ENCODE measurements at places on chromosomes 16 and 17.

DNA sequence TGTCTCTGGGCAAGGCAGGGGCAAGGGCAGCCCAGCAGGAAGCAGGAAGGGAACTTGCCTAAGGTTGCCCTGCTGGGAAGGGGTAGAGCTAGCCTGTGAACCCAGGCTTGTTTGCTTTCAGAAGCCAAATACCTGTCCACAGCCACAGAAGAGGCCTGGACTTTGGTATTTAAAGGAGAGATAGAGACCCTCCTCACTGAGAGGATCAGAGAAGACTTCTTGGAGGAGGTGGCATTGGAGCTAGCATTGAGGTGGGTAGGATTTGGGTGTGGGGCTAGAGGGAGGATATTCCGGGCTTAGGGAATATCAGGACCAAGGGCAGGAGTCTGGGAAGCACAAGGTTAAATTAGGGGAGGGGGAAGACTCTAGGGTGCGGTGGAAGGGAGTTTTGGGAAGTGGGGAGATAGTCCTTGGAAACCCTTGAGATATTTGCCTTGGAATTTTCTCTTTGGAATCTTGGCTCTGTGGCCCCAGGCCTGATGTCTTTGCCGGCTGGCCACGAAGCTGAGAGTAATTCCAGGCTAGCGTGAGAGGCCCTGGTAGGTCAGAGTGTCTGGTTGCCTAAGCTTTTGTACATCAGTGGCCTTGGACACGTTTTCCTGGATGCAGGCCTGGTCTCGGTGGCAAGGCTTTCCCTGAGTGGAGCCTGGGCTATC, 13.1 kb upstream of the ETV4 start:
- DNase-seq: no peak

GRCh38 chr16:57127836-57128235, 35.5 kb downstream of the CPNE2 start:
- DNase-seq: no peak

GRCh38 chr17:82983510-82984248, 95.7 kb upstream of the METRNL start:
- no peak for DNase-seq

- DNase-seq: no peak
These were observed 311.4 kb downstream of the SOX9 start for GRCh38 chr17:72432143-72432621.

DNA sequence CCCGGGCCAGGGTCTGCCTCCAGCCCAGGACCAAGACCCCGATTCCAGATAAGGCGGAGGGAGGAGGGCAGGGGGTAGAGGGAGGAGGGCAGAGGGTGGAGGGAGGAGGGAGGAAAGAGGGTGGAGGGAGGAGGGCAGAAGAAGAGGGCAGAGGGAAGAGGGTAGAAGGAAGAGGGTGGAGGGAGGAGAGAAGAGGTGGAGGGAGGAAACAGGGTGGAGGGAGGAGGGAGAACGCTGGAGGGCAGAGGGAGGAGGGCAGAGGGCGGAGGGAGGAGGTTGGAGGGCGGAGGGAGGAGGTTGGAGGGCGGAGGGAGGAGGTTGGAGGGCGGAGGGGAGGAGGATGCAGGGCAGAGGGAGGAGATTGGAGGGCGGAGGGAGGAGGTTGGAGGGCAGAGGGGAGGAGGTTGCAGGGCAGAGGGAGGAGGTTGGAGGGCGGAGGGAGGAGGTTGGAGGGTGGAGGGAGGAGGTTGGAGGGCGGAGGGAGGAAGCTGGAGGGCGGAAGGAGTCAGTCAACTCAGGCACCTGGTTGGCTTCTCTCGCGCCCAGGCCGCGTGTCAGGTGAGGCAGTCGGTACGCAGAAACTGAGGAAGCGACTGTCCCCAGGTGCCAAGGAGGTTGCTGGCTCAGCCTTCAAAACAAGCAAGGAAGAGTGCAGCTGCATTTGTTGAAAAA, 65.2 kb downstream of the KLHDC4 start:
- no peak for DNase-seq

GRCh38 chr16:16083421-16084156, 134.2 kb downstream of the ABCC1 start:
- no peak for DNase-seq

DNA sequence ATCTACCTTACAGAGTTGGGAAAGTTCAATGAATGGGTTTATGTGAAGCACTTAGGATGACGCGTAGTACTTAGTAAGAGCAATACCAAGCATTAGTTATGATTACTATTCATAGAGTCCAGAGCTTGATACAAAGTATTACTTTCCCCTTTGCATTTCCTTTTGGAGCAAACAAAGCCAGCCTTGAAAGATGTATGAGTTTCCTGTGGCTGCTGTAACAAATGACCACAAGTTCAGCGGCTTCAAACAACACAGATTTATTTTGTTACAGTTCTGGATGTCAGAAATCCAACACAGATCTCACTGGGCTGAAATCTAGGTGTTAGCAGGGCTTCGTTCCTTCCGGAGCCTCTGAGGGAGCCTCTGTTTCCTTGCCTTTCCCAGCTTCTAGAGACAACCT, 8.6 kb upstream of the MLYCD start:
- DNase-seq: no peak

DNA sequence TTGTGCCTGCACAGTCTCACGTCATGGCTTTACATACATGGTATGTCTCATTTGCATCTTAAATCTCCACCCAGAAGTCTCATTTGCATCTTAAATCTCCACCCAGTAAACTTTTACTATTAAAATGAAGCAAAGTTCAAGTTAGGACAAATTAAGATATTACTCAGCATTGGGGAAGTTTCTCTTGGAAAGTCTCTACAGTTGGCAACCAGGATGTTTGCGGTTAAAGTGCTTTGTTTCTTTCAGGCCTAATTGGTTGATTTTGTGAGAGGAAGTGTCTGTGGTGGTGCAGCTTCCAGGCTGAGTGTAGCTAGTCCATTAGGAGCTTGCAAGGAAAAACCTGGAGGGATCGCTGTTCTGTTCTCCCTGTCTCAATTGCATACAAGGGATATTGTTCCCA, 1373.3 kb upstream of the GOT2 start:
- no peak for DNase-seq

DNA sequence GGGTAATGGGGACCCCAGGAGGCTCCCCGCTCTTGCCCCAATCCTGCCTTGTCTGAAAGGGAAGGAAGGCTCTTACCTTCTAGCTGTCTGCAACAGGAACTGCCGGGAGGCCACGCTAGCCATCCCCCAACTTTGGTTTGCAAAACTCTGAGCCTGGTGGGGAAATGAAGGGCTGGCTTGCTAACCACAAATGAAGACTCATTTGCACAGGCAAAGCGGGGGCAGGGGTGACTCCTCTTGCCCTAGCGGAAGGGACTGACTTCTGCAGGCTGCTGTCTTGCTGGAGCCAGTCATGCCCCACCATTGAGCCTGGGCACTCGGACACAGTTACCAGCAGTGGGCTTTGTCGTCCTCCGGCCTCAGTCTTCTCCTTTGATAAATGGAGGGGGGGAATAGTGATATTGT, 52.6 kb downstream of the PLCG2 start:
- no peak for DNase-seq

- DNase-seq: peak; percentile 76
These were observed 3.0 kb downstream of the BAHCC1 start for GRCh38 chr17:81398176-81398831.

- DNase-seq: no peak
These were observed 102.2 kb upstream of the HLF start for GRCh38 chr17:55162556-55162946.

DNA sequence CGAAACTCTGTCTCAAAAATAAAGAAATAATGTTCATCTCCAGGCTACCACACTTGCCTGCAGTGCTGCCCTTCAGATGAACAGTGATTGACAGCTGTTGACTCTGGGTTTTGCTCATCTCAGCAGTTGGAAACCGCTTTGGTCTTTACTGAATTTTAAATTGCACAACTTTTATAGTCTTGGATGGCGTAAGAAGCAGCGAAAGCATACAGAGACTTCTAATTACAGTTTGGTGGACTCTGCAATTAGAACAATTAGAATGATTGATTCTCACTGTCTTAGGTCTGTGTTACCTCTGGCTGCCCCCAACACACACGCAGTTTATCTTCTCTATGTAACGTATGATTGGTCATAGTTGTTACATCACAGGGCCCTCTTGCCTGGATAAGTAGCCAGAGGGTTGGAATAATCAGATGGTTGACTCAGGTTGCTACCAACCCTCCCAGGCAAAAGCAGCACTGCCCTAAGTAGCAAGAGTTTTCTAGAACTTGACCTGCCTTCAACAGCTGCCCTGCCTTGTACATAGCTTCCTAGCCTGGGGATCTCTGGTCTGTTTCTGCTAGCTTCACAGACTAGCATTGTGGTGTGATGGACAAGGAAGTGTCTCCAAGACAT, 1.9 kb upstream of the NAT9 start:
- no peak for DNase-seq

DNA sequence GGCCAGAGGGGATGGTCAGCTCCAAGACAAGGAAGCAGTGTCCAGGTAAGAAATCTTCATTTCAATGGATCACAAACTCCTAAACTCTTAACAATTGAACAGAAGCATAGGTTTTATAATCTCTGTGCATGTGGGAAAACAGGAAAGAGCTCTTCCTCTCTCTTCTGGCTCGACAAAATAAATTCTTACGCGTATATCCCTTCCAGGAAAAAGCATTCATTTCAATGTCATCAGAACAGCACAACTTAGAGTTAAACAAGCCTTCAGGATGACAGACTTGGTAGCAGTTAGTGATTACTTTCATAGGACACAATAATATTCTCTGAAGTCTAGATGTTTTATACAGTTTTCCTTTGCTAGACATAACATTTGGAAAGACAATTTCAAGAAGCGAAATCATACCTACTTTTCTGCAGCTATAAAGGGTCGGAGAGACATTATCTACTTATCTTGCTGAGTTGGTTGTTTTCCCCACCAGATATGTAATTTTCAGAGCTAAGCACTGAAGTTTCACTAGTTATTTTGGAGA, 19.3 kb upstream of the SLC35G3 start:
- no peak for DNase-seq

DNA sequence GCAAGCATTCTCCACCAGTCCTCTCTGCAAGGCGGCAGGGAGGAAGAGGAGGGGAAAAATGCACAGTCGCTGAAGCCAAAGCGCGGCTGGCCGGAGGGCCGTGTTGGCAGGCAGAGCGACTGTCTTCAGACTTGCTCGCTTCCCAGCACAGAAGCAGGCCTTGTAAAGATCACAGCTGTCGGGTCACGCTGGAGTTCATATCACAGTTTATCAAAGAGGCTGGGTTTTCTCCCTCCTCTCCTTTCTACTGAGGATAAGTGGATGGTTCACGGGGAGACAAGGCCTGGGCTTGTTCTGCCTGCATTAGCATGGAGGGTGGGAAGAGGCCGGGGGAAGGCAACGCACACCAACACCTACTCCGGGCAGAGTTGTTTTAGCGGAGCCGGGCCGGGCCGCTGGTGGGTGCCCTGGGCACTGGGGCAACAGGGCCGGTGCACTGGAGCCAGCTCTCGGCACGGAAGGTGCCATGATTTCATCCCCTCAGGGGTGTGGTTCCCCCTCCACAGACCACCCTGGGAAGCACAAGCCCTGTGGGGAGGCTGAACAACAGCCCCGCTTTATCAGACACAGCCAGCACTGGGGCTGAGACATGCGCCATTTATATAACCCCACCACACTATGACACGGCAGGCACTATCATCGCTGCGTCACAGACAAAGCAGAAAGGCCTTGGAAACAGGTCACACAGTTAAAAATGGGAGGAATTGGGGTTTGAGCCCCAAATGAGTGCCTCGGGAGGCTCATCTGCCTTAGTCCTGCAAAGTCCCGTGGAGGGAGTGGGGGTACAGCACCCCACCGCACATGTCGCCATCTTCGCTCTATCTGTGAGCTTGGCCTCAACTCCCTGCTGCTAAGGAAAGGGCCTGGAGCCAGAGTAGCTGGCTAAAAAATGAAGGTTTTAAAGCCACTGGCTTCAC, 40.3 kb upstream of the MTSS2 start:
- peak; percentile 40 for DNase-seq

DNA sequence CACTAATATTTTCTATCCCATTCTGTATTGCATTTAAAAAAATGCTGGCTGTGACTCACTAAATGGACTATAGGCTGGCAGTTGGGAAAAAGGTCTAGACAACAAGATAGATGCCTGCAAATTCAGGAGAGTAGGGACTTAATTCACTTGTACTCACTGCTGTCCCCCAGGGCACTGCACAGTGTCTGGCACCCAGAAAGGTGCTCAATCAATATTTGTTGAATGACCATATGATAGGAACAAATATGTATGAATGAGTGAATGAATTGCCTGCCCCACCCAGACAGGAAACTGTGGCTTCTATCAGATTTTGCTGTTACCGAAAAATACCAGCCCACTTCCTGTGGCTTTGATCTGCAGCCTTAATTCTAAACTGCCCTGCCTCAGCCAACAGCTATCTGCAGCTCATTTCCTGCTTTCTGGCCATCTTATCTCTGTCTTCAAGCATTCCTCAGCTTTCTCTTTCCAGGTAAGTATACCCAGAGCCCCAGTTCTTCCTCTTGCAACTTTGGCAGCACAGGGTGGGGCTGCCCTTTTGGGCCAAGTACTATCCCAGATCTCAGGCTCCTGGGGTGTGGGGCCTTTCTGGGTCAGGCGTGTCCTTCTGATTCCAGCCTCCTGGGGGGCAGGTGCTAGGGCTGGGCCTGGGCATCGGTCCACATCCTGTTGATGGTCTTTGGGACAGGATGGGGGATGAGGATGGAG, 15.3 kb upstream of the TNS4 start:
- DNase-seq: no peak

DNA sequence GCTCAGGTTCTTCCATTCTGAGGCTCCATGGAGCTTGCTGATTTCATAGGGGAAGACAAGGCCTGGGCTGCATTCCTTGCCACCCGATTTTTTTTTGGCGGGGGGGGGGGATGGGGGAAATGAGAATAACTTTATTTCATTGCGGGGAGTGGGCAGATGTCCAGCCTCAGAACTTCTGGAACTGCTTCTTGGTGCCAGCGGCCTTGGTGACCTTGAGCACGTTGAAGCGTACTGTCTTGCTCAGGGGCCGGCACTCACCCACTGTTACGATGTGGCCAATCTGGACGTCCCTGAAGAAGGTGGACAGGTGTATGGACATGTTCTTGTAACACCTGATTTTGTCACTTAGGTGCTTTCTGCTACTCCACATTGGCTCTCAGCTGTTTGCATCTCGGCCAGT, 8.3 kb upstream of the CENPT start:
- no peak for DNase-seq

DNA sequence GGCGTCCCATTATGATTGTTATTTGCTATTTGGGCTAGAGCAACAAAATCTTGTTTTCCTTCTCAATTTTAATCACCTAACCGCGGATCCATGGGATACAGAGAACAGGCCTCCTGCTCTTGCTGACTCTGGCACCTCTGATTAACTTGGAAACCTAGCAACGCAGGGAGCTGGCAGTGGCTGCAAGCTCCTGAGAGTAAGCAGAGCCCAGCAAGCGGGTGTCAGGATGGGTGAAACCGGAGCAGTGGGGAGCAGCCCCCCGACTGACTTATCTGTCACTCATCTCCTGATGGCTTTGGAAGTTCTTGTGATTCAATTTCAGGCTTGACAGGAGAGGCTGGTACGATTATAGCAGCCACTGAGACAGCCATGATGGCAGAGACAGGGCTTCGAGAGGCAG, 45.5 kb upstream of the CDC42EP4 start:
- DNase-seq: no peak

GRCh38 chr17:51685287-51685909, 425.1 kb downstream of the UTP18 start:
- no peak for DNase-seq

- DNase-seq: no peak
These were observed 49.7 kb downstream of the ACSM1 start for GRCh38 chr16:20647736-20648135.

- DNase-seq: no peak
These were observed 22.9 kb upstream of the PHAF1 start for GRCh38 chr16:67086822-67087221.

GRCh38 chr17:59028328-59028727, 78.4 kb downstream of the TRIM37 start:
- DNase-seq: no peak

- no peak for DNase-seq
These were observed 54.9 kb upstream of the MYH10 start for GRCh38 chr17:8685381-8685780.

All from hepatocyte (in vitro differentiated cells).